ENCODE measurements at places on chromosomes 6 and 20.

GRCh38 chr6:31945507-31946369 is at the start of gene CFB:
CFB (plus strand) TSS chr6:31946095; CDS start chr6:31946222, 127 bp downstream.
- DNase-seq: no peak

- DNase-seq: no peak
Measured at GRCh38 chr20:11687546-11688292, 230.0 kb upstream of the BTBD3 start.

- no peak for DNase-seq
Measured at GRCh38 chr6:31723980-31724691, 963 bp downstream of the MPIG6B start.

- no peak for DNase-seq
Measured at GRCh38 chr6:18215436-18215835, 48.9 kb downstream of the DEK start.

- no peak for DNase-seq
Measured at GRCh38 chr6:156852858-156853216, 75.7 kb downstream of the ARID1B start.

DNA sequence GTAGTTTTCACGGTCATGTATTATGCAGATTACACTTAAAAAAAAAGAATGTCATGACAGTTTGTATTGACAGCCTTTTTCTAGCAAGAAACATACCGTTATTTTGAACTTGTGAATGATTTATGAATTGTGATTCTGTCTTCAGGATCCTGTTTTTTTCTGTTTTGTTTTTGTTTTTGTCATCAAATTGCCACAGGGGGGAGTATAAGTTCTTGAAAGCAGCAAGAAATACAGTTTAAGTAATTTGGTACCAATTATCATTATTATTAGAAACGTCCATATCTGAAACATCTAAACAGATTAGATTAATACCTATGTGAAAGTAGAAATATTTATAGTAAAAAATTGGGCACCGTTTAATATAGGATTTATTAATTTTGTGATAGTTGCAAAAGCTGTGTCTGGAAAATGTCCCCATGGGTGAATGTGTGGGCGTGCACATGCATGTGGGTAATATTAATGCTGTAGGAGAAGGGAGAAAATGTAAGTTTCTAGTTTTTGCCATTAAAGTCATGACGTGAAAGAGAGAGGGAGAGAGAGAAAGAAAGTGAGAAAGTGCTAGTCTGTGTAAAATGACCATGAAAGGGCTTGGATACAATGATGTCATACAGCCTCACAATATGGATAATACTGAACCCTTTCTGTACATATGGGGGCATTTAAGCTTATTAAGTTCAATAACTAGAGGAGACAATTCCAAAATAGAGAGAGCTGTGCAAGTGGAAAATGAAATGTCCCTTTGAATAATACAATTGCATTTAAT is 9.4 kb upstream of the CCN2 start:
- DNase-seq: no peak

GRCh38 chr6:5590187-5590586 is 328.9 kb downstream of the FARS2 start:
- no peak for DNase-seq

DNA sequence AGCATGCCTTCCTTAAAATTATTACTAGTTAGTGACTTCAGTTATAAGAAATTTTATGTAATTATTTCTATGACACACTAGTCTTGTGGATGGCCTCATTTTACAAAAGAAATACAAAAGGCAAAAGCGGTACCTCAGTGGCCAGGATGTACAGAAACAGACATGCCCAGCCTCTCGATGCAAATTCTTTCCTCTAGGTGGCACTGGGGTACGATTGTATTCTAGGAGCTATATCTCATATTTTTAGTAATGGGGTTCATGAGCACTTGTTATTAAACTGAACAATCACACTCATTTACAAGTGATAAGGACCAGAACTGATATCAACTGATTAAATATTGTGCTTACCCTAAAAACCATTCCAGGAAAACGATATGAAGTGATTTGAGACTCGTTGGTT is 59.8 kb downstream of the SOD2 start:
- no peak for DNase-seq

- DNase-seq: peak; percentile 38
Measured at GRCh38 chr6:30260036-30260504, 46.9 kb upstream of the TRIM26 start.

DNA sequence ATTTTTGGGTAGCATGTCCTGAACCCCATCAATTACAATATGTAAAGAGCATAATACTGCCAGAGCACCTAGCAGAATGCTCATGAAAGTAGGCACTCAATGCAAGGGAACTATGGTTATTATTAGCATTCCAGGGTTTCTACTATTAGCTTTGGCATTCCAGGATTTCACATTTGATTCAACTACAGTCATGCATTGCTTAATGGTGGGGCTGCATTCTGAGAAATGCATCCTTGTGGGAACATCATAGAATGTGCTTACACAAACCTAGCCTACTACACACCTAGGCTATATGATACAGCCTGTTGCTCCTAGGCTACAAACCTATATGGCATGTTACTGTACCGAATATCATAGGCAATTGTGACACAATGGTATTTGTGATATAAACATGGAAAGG is 247.8 kb downstream of the CD83 start:
- no peak for DNase-seq

- no peak for DNase-seq
Measured at GRCh38 chr6:95572098-95572497, 5.2 kb upstream of the MANEA start.

DNA sequence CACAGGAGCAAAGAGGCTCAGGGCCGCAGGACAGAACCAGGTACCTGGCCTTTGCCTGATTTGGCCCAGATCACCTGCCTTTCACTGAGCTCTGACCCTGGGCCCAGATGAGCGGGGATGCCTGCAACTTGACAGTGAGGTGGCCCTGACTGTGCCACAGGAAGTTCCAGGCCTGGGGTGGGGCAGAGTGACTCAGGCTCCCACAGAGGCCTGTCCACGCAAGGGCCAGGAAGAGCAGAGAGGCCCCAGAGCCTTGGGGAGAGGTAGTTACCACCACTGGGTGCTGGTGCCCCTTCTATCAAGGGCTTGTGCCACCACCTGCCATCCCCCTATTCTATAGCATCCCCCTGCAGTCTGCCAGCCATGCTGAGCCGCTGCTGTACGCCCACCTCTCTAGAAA is 4.1 kb upstream of the NOL4L start:
- no peak for DNase-seq

DNA sequence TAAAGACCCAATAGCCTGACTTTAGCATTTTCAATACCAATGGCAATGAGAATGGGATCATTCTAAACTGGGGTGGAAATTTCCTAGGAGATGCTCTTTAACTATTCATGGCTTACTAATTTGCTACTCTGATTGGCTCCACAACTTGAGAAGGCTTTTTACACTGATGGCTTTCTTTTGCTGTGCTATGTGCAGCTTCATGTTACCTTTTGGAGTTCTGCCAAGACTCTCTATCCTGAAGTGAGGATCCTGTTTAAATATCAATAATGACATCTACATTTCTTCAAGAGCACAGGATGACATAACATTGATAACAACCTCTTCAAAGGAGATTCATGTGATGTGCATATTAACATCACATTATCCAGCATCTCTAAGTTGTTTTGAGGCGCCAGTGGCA is 43.4 kb upstream of the SIRPG start:
- no peak for DNase-seq

GRCh38 chr6:26115226-26115625 is 28.0 kb downstream of the HFE start:
- DNase-seq: no peak

- no peak for DNase-seq
Measured at GRCh38 chr6:118216751-118217150, 309.7 kb downstream of the SLC35F1 start.

- no peak for DNase-seq
Measured at GRCh38 chr6:63441266-63441956, 121.6 kb upstream of the LGSN start.

DNA sequence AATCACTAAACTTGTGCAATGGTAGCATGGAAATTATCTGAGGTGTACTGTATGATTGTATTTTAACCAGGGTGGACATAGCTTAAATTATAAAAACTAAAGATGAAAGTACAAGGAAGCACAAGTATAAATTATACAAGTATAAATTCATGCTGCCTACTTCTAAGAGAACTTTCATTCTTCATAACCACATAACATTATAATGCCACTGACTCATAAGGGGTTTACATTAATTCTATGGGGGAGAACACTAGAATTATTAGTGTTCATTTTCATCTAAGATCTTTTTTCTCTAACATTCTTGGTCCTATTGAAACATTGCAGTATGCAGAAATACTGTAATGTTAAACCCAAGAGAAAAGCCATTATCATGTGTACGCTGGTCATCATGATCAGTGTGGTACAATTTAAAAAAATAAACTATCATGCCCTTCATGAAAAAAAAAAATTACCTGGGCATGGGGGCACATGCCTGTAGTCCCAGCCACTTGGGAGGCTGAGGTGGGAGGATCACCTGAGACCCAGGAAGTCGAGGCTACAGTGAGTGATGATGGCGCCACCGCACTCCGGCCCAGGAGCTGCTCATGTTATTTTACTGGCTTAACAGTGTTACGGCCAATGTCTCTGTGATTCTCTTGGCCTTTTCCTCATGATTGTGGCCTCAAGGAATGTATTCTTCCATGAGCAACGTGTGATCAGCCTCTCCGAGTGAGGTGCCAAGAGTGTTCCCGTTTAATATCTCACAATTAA is 25.9 kb upstream of the AHCY start:
- DNase-seq: no peak

DNA sequence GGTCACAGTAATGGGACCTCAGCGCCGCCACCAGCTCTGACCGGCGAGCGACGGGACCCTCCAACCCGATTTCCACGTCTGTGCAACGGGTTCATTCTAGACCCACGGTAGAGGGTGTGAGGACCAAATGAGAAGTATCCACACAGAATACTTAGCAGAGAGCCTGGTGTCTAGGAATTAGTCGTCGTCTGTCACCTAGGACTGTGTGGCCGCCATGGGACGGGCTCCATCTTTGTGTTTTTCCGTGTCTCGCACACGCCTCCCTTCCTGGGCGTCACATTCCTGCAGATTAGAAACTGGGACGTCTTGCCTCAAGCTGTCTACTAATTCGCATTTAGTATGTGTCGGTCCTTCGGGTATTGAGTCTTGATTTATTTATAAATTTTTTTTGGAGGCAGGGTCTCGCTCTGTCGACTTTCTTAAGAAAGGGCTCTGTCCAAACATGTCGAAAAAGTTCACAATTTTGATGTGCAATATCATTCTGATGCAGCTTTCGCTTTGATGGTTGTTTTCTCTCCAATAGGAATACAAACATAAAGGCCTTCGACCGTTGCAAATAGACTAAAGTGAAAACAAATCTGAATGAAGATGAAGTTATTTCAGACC is 563 bp downstream of the MGME1 start:
- DNase-seq: no peak

GRCh38 chr6:23175391-23175790 is 606.0 kb downstream of the HDGFL1 start:
- no peak for DNase-seq

DNA sequence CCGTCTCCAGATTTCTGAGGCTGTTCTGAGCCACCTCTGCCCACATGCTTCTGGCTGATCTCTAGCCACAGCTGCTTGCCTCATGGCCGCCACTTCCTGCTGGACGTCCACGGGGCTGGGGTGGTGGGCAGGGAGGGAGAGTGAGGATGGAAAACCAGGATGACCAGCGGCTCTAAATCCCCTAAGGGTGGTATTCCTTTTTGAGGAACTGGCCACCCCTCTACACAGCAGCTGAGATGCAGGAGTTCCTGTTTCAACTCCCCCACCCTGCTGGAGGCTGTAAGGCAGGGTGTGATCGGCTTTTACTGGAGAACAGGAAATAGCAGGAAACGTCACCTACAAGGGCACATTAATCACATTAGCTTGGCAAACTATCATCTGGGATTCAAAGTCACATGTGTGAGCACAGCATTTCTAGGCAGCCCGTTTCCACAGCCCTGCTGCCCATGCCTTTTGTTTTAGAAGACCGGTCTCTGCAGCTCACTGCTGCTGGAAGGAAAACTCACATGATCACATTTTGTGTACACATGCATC is 181.6 kb upstream of the ECI2 start:
- DNase-seq: no peak

DNA sequence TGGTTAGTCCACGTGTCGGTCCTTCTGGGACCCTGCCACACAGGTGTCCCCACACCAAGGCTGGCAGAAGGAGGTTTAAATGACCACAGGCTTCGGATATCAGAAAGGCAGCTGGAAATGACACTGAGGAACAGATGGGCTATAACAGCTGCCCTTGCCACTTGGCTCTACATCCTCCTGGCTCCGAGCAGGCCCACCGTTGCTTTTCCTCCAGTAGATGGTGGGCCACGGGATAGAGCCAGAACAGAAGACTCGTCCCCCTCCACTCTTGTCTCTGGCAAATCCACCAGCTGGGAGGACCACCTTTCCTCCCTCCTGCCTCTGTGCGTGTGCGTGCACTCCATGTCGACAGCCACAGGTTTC is 17.6 kb downstream of the WRNIP1 start:
- no peak for DNase-seq

DNA sequence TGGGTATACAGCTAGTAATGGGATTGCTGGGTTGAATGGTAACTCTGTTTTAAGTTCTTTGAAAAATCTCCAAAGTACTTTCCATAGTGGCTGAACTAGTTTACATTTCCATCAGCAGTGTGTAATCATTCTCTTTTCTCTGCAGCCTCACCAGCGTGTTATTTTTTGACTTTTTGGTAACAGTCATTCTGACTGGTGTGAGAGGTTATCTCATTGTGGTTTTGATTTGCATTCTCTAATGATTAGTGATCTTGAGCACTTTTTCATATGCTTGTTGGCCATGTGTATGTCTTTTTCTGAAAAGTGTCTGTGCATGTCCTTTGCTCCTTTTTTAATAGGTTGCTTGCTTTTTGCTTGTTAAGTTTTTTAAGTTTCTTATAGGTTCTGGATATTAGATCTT is 194.2 kb upstream of the PHACTR1 start:
- DNase-seq: no peak

DNA sequence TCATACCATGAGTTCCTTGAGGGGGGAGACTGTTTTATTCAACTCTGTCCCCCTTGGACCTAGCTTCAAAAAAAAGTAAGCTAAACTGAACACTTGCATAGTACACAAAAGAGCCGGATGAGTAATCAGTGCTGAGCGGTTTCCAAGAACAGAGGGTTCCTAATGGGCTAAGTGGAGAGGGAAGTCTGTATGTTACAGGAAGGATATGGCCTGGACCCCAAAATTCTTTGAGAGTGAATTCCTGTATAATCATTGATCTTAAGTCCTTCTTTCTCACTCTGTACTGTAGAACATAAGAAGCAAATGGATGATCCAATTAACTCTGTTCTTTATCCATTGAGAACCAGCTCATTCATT is 324.7 kb upstream of the CNR1 start:
- DNase-seq: no peak

- DNase-seq: no peak
Measured at GRCh38 chr6:167934426-167934864, 63.0 kb upstream of the KIF25 start.

GRCh38 chr6:21116736-21117135 is 476.8 kb upstream of the SOX4 start:
- DNase-seq: no peak

DNA sequence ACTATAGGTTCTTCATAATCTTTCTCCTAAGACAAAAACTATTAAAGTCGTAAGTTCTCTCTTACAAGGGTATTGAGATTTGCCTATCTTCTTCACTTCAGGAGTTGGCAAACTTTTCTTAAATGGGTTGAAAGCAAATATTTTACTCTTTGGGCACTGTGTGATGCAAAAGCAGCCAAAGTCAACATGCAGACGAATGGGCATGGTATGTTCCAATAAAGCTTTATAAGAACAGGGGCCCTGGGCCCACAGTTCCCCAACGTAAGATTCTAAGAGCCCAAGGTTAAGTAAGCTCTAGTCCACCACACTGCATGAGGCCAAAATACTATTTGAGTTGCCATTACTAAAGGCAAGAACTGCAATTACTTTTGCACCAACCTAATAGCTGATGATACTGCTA is 11.5 kb downstream of the CD164 start:
- no peak for DNase-seq
